Activated T-helper 1 cell treated with anti-CD3 and anti-CD28 coated beads, Interleukin-2, amount 50 U/mL, for 16 hours (primary cell): ENCODE measurements at places on chromosomes 1 and 21.

GRCh38 chr21:26168371-26168770 lies 2.2 kb downstream of the APP start:
- DNase-seq, result no peak

DNA sequence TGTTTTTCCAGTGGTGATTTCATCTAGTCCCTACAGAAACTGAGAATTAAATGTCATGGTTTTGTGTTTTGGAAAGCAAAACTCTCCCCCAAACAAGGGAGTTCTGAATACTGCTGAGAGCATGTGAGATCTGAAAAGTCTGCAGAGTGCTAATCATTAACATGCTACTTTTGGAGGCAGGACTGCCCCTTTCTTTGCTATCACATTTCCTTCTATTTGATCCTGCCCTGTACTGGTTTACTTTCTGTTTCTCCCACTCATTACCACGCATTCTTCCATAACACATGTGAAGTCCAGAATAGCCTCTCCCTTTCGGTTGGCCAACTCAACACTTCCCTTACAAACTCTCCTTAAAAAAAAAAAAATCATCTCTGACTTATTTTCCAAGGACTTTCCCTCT lies 63.6 kb downstream of the GADD45A start:
- DNase-seq, result no peak

- DNase-seq, result no peak
These were observed 61.4 kb downstream of the SLC16A1 start for GRCh38 chr1:112894561-112895011.

GRCh38 chr1:36143424-36143823 lies 5.9 kb downstream of the TRAPPC3 start:
- no peak for DNase-seq

- DNase-seq, result no peak
These were observed 57.8 kb upstream of the HSD17B7 start for GRCh38 chr1:162732566-162733335.

- DNase-seq, result no peak
These were observed 20.1 kb downstream of the PTPRU start for GRCh38 chr1:29256394-29256793.

- peak; percentile 63 for DNase-seq
These were observed 18.5 kb downstream of the ALDH4A1 start for GRCh38 chr1:18883636-18884418.

DNA sequence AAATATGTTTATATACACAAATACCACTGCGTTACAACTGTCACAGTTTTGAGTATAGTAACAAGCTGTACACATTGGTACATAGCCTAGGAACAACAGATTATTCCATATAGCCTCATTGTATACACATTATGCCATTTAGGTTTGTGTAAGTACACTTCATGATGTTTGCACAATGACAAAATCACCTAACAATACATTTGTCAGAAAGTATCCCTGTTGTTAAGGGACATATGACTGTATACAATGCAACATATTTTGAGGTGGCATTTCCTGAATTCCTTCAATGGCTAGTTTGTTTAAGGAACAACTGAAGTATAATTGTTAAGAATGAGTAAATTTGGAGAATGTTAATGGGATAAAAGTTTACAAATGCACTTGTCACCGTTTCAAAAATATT lies 19.0 kb downstream of the PLPPR5 start:
- DNase-seq, result no peak

DNA sequence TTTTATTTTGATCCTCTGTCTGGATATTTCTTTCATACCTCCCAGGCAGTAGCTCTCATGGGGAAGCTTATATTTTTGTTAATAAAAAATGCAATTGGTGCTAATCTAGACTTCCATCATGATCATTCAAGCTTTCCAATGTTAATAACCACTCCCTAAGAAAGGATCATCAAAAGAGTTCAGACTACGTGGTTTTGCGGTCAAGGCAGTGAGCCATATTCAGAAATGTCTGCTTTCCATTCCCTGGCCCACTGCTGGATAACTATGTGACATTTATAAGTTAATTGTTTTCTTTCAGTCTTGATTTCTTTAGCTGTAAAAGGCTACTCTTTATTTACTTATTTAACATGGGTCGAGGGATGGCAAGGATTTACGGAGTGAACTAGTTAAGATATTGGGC lies 414.6 kb downstream of the LMO4 start:
- no peak for DNase-seq

DNA sequence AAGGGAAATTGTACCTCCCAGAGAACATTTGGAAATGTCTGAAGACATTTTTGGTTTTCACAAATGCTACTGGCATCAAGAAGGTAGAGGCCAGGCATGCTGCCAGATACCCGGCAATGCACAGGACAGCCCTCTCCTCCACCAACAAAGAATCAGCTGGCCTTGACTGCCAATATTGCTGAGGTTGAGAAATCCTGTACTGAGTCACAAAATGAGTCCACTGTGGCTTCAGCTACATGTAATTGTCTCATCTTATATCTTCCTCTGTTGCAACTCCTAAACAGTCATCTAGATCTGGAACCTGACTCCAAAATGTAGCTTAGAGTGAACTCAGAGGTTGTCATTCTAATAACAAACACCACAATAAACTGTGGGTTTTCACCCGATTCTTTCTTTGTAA lies 327.5 kb upstream of the POGK start:
- DNase-seq, result no peak

- DNase-seq, result no peak
These were observed 57.2 kb downstream of the CAPN9 start for GRCh38 chr1:230804396-230804795.

DNA sequence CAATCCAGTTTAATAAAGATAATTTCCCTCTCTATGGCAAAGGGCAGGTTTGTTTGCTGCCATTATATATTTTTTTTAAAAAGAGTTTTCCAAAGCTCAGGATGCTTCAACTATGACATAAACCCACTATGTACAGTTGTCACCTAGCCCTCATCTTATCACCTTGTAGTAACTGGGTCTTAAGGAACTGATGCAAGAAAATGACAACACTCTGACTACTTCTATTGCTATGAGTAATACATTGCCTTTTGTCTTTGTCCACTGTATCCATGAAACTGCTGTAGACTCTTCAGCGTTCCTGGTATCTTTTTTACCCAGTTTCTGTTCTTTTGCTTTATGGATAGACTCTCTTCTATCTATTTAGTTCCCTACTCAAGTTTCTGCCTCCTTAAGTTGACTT lies 586.5 kb downstream of the NEGR1 start:
- DNase-seq, result no peak

- DNase-seq, result no peak
These were observed 297.2 kb upstream of the PLXNA2 start for GRCh38 chr1:208541225-208541855.

DNA sequence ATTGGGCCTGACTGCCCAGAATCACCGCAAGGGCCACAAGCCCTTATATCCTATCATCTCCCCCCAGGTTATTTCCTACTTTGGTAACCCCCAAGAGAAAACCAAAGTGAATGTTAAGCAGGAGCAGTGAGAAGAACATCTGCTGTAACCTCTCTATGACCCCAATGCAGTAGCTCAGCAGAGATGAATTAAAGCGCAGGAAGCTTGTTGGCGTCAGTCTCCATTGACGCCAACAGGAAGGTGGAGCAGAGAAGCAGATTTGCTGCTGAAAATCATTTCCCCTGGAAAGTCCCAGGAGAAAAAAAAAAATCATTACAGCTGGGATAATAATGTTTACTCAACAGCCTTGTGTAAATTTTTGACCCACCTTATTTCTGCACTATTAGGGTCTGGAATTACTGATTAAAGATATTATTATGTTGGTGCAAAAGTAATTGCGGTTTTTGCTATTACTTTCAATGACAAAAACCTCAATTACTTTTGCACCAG lies 33.2 kb upstream of the FAM163A start:
- no peak for DNase-seq

- DNase-seq, result no peak
These were observed 147.7 kb upstream of the ARHGEF16 start for GRCh38 chr1:3306583-3307291.

DNA sequence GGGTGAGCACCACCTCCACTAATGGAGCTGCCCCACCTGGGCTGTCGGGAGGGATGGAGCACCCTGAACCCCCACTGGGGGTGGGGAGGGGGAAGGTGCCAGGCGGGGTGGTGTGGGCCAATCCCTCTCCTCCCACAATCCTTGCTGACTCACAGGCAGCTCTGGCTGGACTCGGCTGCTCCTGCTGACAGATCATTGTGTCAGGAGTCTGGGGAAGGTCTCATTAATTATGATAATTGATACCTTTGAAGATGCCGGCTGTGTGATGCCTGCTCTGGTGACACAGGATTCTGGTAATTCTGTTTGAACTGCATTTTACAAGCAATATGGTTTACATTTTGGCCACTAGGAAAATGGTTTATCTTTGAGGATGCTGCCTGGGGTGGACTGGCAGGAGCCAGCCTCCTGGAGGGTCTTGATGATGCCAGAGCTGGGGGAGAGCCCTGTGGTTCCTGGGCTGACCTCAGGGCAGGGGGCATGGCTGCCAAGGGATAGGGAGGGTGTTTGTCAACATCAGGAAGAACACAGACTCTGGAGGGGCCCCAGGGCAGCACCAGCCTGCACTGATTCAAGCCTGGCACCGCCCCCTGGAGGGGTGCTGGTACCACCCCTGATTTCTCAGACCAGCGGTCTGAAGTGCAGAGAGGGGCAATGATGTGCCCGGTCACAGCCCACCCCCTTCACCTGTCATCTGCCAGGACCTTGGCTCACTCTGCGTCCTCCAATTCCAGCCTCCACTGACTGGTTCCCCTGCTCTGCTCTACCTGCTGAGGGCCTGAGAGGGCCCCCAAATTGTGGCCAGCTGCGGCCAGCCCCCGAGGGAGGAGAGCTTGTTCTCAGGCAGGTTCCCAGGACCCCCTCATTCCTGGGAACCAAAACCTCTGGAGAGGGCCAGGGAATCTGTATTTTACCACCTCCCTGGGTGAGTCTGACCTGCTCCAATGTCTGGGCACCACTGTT lies 338.8 kb downstream of the MATN1 start:
- DNase-seq, result no peak
